ENCODE measurements at places on chromosomes 13 and 19.

GRCh38 chr13:42957881-42958280 is 34.2 kb downstream of the EPSTI1 start:
- DNase-seq: no peak

GRCh38 chr19:5953030-5953589 is 24.8 kb downstream of the RANBP3 start:
- no peak for DNase-seq

GRCh38 chr13:30153545-30154426 is 153.6 kb downstream of the KATNAL1 start:
- DNase-seq: no peak

DNA sequence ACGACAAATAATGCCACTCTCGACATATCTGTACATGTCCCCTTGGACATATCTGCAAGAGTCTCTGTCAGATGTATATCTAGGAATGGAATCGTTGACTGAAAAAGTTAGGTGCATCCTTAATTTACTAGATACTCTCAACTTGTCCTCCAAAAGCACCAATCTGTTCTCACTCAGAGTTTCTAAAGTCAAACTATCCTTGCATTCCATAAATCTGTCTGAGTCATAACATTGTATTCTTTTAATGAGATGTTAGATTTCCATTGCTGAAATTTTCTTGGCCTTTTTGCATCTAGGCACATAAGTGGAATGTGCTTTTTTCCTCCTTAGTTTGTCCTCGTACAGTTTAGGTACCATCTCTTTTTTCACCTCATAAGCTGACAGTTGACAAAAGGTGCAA is 139.8 kb downstream of the PTPRS start:
- no peak for DNase-seq

DNA sequence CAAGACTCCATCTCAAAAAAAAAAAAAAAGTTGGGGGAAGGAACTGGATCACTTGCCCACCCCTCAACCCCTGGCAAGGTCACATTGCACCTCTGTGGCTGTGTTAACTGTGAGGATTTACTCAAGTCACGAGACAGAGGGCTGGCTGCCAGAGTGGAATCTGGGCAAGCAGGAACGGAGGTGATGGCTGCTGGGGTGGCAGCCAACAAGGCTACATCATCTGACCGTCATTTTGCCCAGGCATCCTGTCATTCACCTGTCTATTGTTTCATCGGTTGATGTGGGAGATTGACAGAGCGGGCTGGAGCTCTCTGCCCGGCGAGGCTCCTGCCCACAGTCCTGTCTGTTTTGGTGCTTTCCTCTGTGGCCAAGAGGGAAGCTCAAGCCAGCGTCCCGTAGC is 75.7 kb downstream of the DPF1 start:
- no peak for DNase-seq
